WTC11 (cell line): ENCODE measurements at places on chromosomes 4 and X.

GRCh38 chr4:137299281-137299680 is 233.0 kb downstream of the PCDH18 start:
- DNase-seq = no peak

GRCh38 chr4:88297212-88297516 is 12.8 kb upstream of the PPM1K start:
- DNase-seq = no peak

GRCh38 chr4:24174602-24175001 is 284.8 kb upstream of the PPARGC1A start:
- no peak for DNase-seq

- no peak for DNase-seq
Observed at GRCh38 chr4:47415719-47416118, 47.8 kb downstream of the COMMD8 start.

DNA sequence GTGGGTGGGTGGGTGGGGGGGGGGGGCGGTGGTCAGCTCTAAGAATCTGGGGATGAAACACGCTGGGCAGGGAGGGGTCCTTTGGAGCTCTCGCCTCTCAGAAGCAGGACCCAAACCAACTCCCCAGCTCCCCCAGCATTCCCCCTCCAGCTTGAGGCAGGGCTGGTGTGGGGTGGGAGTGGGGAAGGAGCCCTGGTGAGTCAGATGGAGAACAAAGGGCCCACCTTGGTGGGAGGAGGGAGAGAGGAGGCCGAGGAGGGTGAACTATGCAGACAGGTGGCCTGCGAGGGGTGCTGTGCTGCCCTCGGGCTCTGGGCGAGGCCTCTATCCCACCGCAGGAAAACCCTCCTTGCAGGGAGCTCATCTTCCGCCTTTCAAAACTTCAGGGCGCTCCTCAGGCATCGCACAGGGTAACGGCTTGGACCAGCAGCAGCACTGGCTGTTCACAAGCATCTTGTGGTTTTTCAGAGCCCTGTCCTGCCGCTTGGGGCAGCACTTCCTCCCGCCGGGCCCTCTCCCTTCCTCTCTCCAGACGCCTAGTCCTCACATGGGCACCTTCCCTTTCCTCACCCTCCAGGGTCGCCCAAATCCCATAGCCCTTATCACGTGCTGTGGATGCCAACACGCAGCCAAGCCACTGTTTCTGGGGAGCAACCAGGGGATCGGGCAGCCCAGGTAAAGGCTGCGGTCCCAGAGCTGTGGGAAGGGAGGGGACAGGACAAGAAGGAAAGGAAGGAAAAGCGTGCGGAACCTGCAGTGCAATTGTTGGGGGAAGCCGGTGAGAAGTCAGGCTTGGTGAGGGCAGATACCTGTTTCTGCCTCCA is 34.0 kb upstream of the GRPEL1 start:
- DNase-seq = peak; percentile 82

DNA sequence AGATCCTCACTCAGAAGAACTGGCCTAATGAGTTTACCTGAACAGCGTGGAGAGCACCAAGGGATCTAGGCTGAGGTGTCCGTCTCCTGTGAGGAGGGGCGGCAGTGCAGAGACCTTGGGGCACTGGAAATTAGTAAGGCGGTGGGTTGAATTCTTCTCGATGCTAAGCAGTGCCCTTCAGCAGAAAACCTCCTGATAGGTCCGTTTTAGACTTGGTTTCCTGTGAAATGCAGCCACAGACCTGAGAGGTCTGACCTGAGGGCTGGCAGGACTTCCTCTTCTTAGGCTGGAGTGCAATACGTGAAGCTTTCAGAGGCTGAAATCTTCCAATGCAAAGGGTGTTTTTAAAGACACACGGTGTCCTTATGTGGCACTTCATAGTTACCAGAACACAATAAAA is at the start of gene CLNK:
Gene CLNK (minus strand): TSS at position 138 of the 400 bp plus-strand sequence. CDS start 16,899 bp downstream, outside the sequence.
- DNase-seq = no peak

DNA sequence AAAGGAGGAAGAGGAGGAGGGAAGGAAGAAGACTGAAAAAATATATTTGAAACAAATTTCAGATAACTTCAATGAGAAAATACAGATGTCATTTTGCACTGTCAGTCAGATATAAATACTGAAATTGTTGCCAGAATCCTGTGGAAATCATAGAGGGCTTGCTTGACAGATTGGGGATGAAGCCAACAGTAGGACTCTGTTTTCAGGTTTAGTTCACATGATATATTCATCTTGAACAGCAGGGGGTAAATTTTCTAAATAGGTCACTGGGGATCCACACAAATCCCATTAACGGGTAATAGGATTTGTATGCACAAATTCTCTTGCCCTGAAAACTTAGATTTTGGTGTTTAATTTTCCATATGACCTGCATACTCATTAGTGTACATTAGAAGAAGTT is 103.3 kb upstream of the PCDH18 start:
- DNase-seq = no peak

GRCh38 chrX:42149281-42149680 is 225.9 kb upstream of the CASK start:
- DNase-seq = no peak
